Stimulated activated CD4-positive, alpha-beta T cell treated with anti-CD3 and anti-CD28 coated beads, Interleukin-4, amount 100 ng/mL, for 24 hours (primary cell): ENCODE measurements at places on chromosomes 6 and 20.

DNA sequence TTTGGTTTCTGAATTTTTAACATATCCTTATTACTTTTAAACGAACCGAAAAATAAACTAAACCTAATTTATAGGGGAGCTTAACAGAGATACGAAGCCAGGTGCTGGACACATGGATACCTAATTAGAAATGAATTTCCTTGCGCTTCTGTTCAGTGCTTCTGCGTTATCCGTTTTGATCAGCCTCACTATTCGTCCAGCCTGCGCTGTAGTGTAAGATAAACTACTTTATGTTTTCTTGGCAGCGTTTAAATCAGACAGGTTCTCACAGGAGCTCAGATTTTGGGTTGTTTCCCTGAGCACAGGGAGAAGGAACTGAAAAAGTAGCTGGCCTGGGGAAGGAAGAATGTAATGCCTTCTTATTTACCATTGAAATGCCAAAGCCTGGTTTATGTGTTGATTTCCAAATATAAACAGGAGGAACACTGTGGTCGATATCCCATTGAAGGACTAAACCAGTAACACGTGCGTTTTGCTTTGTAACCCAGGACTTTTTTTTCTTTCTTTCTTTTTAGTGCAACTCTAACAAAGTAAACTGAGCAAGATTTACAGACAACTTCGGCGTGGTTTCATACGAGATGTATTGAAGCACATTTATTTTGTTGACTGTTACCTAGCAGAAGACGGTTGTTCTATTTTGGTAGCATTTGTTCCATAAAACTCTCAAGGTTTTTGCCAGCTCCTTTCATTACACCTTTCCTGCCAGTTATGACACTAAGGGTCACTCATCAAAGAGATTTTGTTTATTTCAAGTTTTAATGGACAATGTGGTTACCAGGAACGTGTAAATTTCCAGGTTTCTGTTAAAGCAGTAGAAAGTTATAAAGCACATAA lies 214.8 kb upstream of the HEY2 start:
- no peak for DNase-seq

GRCh38 chr6:23006656-23007055 lies 437.3 kb downstream of the HDGFL1 start:
- no peak for DNase-seq

- no peak for DNase-seq
These were observed 16.0 kb downstream of the DSE start for GRCh38 chr6:116386581-116387299.

GRCh38 chr20:62570897-62571668 lies 71.2 kb upstream of the SLCO4A1 start:
- no peak for DNase-seq

DNA sequence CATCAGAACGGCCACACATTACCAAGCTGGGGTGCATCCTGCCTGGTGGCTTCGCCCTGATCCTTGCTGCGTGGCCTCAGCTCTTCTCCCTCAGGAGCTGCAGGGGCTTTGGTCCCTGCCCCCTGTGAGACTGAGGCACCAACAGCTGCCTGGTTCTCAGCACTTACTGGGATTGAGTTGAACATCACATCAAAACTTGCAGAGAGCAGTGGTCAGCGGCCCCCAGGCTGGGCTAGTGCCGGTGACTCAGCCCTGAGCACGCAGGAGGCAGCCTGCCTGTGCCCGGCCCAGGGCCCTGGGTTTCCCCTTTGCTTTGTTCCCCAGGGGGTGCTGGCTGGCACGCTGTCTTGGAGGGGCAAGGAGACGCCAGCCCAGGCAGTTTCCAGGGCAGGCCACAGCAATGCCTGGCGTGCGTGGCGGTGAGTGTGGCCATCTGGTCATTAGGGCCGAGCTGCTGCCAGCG lies 63.3 kb downstream of the DLL1 start:
- no peak for DNase-seq

DNA sequence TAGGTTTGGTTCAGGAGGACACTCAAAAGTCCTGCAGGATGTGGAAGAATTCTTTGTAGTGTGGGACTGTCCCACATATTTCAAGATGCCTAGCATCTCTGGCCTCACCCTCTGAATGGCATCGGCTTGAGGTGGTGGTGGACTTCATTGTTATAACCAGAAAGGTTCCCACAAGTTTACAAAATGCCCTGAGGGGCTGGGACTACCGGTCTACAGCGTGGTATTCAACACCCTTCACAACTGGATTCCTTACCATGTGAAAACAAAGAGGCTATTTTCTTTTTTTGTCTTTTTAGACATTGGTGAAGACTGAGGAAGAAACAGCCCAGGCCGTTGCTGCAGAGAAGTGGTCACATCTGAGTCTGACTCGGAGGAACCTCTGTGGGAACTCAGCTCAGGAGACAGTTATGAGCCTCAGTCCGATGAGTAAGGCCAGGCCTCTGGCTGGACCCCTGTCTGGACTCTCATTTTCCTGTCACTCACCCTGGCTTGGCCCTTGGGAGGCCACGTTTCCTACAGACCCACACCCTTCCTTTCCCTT lies 15.2 kb downstream of the PGBD1 start:
- no peak for DNase-seq

- DNase-seq: no peak
These were observed 169.2 kb downstream of the OR2B2 start for GRCh38 chr6:27742833-27743573.

- peak; percentile 24 for DNase-seq
These were observed 3.5 kb downstream of the NDUFAF5 start for GRCh38 chr20:13788167-13788834.

DNA sequence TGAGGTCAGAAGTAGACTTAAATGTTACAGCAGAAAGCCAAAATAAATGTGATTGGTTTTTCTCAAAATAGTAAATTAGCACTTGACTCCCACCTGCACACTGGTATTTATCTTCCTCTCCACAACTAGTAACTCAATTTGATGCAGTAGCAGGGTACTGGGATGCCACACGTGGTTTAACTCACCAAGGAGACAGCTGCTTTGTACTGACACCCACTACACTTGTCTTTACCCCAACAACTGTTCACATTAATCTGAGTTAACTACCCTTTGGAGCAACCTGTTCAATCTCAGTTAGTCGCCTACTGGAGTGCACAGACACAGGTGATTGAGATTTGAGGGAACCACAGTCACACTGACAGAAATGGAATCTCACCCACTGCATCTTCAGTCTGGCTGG lies 242.1 kb downstream of the PRKN start:
- DNase-seq: no peak

DNA sequence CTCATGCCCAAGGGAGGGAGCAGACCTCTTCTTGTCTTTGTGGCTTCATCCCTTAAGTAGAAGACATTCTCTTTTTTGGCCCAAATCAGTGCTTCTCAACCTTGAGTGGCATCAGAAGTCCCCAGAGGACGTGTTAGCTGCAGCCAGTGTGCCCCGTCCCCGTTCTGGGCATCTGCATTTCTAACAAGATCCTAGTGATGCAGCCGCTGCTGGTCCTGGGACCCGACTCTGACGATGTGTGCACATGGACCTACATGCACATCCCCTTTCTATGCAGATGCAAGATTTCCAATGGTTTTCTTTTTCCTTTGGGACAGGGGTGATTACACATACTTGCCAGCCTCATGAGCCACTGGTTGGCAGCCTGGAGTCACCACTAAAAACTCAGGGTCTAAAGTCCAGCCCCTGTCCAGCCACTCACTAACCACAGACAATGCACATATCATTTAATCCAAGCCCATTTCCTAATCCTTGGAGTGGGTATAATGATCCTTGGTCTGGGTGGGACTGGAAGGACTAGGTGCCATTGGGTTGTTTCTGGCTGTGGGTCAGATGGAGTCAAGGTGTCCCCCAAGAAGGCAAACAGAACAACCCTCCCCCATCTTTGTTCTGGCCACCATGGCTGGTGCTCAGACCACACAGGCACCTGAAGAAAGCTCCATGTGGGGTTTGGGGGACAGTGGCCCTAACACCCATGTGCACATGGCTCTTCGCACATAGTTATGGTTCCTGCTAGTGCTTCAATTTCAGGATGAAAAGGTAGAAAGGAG lies 6.4 kb downstream of the ACSS1 start:
- no peak for DNase-seq

- DNase-seq: no peak
These were observed 2.0 kb downstream of the SUN5 start for GRCh38 chr20:33002087-33002808.

DNA sequence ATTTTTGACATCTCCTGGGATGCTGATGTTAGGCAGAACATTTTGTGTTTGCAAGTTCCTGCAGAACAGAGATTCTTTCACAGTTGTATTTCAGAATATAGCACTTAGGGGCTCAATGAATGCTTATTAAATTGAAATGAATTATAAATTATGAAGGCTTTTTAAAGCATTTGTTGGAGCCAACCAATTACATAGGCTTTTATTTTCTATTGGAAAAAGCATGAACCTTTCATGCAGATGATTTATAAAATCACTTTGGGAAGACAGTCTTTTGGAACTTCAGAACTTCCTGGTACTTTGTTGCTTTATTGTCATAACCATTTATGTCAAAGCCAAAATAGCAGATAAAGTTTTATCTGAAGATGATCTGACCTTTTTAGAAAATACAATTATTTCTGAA lies 69.2 kb upstream of the HINT3 start:
- no peak for DNase-seq

DNA sequence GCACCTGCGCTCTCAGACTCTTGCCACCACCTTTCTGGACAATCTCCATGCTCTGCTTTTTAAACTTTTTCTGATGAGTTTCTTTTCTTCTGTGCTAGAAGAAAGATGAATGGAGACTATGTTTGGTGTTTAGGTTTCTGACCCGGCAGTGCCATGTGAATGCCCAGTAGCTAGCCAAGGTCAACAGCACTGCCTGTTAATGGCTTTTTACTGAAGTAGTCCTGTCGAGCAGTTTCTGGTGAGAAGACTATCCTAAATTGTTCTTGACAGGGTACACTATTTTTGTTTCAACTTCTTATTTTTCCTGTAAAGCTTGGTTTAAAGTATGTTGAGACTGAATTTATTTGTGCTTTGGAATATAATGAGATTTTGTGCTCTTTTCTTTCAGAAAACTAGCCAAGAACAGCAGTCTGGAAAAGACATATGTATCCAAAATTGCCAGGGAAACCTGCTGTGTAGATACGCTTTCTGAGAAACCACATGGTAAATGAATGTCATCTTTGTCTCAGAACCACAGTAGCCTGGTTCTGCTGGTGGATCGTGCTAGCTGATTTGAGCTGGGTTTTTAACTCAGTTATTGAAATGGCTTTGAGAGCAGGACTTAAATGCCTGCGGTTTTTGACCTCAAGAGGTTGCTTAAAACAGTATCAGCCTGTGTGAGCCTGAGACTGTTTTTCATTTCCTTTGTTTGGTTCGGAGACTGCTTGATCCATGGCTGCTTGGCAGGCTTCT lies 48.1 kb downstream of the KCNS1 start:
- DNase-seq: peak; percentile 19

- no peak for DNase-seq
These were observed 3.2 kb upstream of the EEF1A2 start for GRCh38 chr20:63501818-63502670.

DNA sequence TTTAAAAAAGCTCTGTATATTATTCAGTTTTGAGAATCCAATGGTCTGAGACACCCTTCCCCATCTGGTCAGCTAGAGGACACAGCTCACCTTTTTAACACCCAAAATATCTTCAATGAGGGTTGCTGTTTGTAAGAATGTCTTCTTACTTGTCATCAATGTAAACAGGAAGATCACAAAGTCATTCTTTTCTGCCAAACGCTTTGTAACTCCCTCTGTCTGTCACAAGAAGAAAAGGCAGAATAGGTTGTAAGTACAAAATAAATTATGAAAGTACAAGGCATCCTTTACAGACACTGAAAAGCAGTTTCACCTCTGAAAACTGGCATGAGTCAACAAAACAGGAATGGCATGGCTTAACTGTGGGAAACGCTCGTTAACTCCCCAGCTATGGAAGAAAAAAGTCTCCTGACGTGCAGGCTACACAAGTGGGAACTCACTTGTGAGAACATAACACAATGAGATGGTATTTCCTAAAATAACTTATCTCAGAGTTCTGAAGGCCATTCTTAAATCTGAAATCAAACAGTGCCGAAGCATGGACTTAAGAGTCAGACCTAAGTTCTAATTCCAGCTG lies 42.7 kb downstream of the TRPC4AP start:
- no peak for DNase-seq

DNA sequence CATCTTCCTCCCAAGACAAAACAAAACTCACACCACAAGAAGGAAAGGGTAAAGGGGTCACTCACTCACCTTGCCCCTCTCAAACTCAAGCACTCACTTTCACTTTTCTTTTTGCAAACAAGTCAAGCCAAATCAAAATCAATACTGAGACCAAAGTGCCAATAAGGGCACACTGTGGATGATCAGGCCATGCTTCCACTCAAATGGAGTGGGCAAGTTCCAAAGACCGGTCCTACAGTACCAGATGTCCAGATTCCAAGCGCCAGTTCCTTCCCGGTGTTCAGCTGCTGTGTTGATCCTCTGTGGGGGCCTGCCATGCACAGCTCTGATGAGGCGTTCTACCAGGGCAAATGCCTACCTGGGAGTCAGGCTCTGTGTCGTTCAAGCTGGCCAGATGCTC lies 162.6 kb upstream of the GRIK2 start:
- DNase-seq: no peak

DNA sequence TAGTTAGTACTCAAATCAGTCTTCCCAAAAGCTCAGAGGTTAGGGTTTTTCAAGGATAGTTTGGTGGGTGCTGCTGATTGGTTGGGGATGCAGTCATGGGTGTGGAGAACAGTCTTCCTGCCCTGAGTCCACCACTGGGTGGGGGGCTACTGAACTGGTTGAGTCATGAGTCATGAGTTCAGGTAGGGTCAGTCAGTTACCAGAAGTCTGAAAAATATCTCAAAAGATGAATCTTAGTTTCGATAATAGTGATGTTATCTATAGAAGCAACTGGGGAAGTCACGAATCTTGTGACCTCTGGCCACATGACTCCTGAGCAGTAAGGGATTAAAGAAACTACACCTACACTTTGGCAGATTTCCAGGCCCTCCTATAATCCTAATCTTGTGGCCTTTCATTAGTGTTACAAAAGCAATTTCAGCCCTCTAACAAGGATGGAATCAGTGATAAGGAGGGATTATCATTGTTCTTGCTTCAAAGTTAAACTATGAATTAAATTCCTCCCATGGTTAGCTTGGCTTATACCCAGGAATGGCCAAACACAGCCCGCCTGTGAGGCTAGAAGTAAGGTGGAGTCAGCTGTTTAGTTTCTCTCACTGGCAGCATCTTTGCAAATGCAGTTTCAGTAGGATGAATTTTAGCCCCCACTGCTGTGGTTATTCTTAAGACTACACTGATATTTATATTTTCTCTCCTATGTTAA lies 33.3 kb upstream of the NKAIN2 start:
- no peak for DNase-seq

GRCh38 chr6:30167101-30167500 lies 3.8 kb downstream of the TRIM15 start:
- DNase-seq: no peak

GRCh38 chr6:32294566-32294965 lies 70.7 kb upstream of the NOTCH4 start:
- DNase-seq: no peak

- DNase-seq: no peak
These were observed 227.4 kb downstream of the LRFN2 start for GRCh38 chr6:40359808-40360207.

GRCh38 chr6:38345586-38345985 lies 294.1 kb downstream of the BTBD9 start:
- no peak for DNase-seq

- no peak for DNase-seq
These were observed 67.8 kb upstream of the ADGRF4 start for GRCh38 chr6:47630587-47630986.
